DMS53 (cell line): ENCODE measurements at places on chromosomes 13 and 19.
A peak's percentile ranks its signal among the peaks of the same experiment; 100 is the strongest.

- peak; percentile 11 for DNase-seq
These were observed 70.6 kb upstream of the C13orf46 start for GRCh38 chr13:114044486-114044885.

GRCh38 chr19:15419413-15420025 is 731 bp upstream of the AKAP8L start:
- peak; percentile 55 for DNase-seq

- no peak for DNase-seq
These were observed 10.8 kb upstream of the ILF3 start for GRCh38 chr19:10643172-10643967.

DNA sequence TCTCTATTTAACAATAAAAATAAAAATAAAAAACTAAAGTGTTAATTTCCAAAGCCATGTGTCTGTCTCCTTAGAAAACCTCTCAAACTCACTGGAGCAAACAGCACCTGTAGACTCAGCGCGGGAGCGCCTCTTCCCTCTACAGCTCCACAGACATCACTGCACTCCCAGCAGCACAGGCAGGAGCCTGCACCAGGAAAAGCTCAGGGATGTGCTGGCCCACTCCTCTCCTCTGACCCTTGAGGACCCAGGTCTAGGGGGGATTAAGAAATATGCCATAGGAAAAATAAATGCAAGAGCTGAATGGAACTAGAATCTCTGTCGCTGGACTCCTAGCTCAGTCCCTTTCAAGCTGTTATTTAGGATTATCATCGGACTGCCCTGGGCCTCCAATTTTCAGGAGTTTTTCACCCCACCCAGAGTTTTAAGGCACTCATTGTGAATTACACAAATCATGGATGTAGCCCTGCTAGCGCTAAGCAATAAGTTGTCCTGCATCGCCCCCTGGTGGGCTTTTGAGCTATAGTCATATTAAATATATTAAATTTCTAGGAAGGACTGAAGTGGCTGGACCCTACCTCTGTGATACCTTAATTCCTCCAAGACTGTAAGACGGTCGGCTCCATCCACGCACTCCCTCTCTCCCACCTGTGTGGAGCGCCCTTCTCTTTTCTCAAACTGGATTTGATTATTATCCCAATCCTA is 333.9 kb downstream of the UQCRFS1 start:
- DNase-seq: peak; percentile 68

- DNase-seq: no peak
These were observed 7.1 kb downstream of the NDUFA11 start for GRCh38 chr19:5896365-5897076.

- no peak for DNase-seq
These were observed 184.3 kb downstream of the MYO16 start for GRCh38 chr13:108813587-108814170.

DNA sequence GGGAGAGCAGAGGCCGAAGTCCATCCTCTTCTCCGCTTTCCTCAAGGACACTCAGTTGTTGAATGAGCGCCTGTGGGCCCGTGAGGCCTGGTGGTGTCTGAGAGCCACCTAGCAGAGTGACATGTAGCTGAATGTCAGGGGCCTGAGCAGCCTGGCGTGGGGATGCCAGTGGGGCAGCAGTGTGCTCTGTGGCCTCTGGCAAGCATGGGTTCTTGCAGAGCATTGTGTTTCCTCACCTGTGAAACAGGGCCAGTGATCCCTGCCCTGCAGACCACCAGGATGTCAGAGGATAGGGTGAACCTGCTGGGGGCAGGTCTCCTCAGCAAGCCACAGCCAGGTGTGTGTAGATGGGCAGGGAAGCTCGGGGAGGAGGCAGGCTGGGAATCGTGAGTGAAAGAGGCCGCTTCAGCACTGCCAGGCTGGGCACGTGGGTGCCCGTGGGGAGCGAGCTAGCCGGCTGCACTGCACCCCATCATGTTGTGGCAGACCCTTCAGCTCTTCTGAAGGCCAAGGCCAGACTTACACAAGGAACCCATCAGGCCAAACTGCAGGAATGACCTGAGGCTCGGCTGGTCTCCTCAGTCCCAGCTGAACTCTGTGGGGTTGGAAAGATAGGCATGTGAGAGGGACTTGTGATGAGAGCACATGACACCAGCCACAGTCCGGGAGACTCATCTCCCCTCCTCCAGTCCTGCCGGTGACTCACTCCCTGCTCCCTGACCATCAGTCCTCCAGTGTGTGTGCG is 5.0 kb downstream of the PPP1R37 start:
- peak; percentile 64 for DNase-seq

DNA sequence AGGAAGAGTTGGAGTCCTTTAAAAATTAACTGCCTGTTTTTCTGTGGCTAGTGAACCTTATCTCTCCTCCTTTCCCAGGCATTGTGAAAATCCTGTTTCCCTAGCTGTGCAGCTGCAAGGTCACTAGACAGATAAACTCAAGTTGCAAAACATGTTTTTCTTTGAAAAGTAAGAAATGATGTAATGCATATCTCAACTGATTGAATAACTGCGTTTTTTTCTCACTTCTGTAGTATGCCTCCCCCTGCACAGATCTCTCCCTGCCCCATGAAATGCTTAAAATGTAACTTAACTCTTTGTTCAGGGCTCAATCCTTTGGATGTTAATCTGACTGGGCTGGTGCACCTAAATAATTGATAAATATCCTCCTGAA is 27.7 kb upstream of the CYSLTR2 start:
- no peak for DNase-seq

DNA sequence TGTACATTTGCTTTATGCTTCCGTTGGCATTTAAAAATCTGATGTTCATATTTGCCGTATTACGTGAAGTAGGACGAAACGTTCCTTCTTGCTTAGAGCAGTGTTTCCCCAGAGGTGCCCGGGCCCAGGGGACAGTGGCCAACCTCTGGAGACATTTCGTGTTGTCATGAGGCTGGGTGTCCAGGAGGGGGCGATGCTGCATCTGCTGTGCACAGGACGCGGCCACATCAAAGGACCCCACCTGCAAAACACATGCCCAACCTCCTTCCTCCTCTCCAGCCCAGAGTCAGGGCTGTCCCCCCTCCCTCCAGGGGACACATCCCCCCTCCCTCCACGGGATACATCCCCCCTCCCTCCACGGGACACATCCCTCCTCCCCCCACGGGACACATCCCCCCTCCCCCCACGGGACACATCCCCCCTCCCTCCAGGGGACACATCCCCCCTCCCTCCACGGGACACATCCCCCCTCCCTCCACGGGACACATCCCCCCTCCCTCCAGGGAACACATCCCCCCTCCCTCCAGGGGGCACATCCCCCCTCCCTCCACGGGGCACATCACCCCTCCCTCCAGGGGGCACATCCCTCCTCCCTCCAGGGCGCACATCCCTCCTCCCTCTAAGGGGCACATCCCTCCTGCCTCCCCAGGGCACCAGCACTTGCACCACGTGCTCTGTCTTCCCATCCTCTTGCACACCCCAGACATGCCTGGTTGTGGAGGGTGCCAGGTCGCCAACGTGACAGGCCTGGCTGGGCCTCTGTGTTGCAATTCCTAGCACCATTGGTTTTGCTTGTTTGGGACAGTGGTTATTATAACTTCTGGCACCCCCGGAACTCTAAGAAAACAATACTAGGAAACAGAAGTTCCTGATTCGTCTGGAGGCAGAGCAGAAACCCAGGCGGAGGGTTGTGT is 46.7 kb downstream of the GAS6 start:
- DNase-seq: peak; percentile 87

GRCh38 chr13:60435762-60436374 is 38.8 kb downstream of the TDRD3 start:
- DNase-seq: no peak

GRCh38 chr19:44741841-44742329 is 6.6 kb upstream of the BCL3 start:
- peak; percentile 96 for DNase-seq

GRCh38 chr19:18466354-18466753 is 28.4 kb upstream of the ISYNA1 start:
- no peak for DNase-seq

DNA sequence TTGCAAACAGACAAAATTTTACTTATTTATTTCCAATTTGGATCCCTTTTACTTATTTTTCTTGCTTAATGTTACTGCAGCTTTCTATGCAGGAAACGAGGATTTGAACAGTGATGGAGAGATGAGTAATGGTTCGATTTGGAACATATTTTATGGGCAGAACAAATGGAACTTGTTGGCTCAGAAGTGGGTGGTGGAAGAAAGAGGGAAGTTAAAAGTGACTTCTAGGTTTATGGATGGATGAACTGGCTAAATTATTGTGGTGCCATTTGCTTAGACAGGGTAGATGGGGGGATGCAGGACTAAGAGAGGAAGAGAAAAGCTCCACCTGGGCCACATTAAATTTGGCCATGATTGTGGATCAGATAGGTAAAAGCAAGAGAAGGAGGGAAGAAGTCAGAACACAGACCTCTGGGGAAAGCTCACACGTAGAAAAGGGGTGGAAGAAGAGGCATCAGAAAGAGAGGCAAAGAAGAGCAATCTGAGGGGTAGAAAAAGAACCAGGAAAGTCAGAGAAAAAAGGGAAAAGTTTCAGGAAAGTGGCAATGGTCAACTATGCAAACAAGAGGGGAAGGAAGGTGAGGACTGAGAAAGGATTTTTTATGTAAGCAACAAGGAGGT is 768 bp upstream of the CYSLTR2 start:
- DNase-seq: no peak

DNA sequence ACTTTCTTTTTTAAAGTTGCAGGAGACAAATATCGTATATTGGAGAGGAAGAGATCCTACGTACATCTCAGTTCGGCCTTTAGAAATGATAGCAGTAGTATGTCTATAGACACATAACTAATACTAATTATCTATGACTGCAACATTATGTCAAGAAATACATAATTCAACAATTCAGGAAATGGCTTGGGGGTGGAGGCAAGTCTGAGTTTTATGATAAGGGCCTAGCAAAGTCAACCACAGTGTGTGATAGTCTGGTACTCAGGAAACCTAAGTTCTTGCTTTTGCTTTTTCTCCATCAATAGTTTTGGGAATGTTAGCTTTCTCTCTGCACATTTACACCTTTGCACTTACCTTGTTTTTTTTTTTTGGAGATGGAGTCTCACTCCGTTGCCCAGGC is 27.5 kb upstream of the OBI1 start:
- no peak for DNase-seq

- no peak for DNase-seq
These were observed 29.4 kb downstream of the CCNE1 start for GRCh38 chr19:29841209-29841558.

- DNase-seq: no peak
These were observed 15.9 kb upstream of the EPHX3 start for GRCh38 chr19:15248106-15248505.

DNA sequence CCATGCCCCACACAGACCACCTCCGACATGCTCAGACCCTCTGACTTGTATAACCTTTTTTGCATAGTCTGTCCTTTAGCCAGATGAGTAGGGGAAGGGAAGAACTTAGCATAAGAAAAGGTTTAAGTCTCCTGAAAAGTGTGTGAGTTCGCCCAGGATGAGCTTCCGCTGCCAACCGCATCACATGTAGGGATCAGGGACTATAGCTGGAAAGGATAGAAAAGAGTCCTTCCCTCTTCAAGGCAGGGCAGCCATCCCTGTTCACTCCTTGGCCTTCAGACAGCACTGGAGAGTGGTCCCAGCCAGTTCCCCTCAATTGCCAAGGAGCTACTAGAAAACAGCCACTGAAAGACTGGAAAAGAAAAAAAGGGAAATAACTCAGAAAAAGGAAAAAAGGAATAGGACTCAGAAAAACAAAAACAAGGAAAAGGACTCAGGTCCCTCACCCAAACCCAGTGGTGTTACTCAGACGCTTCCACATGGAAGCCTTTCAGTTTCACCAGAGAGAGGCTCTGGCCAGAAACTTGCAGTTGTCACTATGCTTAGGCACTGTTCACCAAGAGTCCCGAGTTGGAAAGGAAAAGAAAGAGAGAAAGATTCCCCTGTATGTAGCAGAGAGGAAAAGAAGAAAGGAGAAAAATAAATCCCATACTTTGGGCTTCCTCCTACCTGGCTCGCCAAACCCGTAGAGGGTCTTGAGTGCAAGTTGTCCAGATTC is 5.6 kb upstream of the TM9SF2 start:
- DNase-seq: no peak

DNA sequence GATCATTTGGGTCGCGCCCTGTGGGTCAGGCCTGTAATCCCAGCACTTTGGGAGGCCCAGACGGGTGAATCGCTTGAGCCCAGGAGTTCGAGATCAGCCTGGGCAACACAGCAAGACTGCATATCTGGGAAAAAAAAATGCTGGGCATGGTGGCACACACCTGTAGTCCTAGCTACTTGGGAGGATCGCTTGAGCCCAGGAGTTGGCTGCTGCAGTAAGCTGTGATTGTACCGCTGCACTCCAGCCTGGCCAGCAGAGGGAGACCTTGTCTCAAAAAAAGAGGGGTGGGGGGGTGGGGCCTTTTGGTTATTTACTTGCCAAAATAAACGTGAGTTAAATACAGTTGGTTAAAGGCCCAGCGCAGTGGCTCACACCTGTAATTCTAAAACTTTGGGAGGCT is 9.8 kb upstream of the ZNF544 start:
- DNase-seq: peak; percentile 67

GRCh38 chr13:79491715-79492114 is 10.8 kb downstream of the NDFIP2 start:
- DNase-seq: no peak

- DNase-seq: no peak
These were observed 67.2 kb downstream of the HSPH1 start for GRCh38 chr13:31094331-31095015.

DNA sequence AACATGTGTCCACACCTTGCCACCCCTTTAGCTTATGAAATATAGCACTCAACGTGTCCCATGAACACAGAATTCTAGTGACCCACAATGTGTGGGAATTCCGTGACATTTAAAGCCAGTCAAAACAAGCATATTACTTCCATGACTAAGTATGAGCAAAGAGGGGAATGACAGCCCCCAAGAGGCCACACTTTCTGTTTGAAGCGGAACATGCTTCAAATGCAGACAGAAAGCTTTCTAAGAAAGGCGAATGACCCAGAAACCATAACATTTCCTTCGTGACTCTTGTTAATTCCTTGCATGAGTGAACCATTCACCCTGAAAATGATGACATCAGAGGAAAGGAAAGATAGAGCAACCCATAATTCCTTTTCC is 122.0 kb upstream of the FNDC3A start:
- DNase-seq: no peak

- DNase-seq: no peak
These were observed 67.8 kb downstream of the MAP4K1 start for GRCh38 chr19:38549942-38550341.

DNA sequence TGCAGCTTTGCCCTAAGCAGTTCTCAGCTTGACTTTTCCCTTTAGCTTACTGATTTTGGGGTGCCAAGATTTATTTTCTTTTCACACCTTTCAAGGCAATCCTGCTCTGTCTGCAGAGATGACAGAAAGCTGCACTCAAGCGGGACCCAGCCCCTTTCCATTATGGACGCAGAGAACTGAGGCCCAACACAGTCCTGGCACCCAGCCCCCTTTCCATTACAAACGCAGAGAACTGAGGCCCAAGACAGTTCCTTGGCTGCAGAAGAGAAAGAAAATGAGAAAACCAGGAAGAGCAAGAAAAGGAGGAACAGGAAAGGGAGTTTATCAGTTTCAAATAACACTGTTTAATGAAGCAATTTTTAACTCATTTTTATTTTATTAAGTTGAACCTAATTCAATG is 36.8 kb upstream of the ATP11A start:
- DNase-seq: no peak

GRCh38 chr13:103066781-103067345 is 646 bp upstream of the SLC10A2 start:
- no peak for DNase-seq

- DNase-seq: no peak
These were observed 153.5 kb downstream of the KCNRG start for GRCh38 chr13:50168786-50169185.

GRCh38 chr13:104650431-104650830 is 1584.2 kb upstream of the SLC10A2 start:
- no peak for DNase-seq
